Inflammatory macrophage treated with lipopolysaccharide for 4 hours (primary cell): ENCODE measurements at places on chromosomes 6 and 20.

DNA sequence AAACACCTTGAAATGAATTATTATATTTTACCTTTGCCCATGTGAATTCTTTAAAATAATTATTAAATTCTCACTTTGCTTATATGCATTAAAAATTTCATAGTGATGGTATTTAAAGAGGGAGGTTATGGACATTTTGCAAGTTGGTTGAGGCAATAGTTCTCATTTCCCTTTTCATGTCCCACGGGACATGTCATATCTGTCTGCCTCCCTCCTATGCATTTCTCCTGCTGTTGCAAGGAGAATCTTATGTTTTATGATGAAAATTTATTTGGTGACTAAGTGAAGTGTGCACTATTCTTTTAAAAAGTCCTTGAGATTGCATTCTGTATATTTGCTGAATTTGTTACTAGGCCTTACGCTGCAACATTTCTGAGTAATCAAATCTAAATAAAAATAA is 67.2 kb downstream of the UTRN start:
- DNase-seq: peak; percentile 95

- DNase-seq: no peak
Measured at GRCh38 chr6:154187714-154188113, 148.7 kb downstream of the OPRM1 start.

GRCh38 chr6:111710911-111711310 is 105.2 kb upstream of the TRAF3IP2 start:
- DNase-seq: no peak

DNA sequence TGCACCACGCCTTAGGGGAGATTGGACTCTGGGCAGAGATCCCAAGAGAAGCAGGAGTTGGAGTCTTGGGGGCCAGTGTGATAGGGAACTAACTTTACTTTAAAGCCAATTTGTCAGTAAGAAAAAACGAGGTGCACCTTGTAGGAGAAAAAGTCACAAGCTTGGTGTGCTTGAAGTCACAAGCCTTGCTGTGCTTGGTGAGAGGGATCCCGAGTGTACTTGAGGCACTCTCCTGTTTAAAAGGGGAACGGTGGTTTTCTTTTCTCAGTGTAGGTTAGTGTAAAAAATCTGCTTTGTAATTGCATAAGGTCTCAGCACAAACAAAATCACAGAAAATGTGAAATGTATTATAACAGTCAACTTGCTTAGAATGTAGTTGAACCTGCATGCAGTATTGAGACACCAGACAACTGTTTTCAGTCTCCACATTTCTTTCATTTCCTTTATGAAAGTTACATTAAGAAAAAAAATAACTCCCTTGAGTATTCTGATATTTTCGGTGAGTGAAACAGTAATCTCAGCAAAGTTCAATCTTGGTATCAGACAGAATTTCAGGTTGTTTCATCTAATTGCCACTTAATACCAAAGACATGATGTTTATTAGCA is 111.1 kb upstream of the DUSP22 start:
- no peak for DNase-seq

- no peak for DNase-seq
Measured at GRCh38 chr20:44720621-44720996, 5.4 kb downstream of the CCN5 start.

DNA sequence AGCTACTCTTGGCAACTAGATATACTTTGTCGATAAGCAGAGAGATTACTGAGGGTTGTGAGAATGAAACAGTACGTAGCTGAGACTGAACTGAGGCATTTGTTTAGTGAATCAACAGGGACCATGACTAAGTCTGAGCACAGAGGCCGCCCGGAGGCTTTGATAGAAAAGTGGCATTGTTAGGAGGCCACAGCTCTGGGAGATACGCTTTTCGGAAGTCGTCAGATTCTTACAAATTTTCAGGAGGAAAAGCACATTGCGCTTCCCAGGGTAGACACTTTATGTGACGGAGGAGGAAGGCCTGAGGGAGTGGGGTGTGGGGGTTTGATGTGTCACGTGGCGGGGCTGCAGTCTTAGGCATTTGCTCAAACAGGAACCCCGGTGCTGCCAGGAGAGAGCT is 69.4 kb downstream of the PSMG4 start:
- no peak for DNase-seq

- DNase-seq: no peak
Measured at GRCh38 chr20:23120936-23121750, 35.0 kb upstream of the CD93 start.

GRCh38 chr6:86251106-86251505 is 608.4 kb upstream of the SYNCRIP start:
- DNase-seq: no peak

GRCh38 chr6:36669002-36669401 is 9.5 kb upstream of the CDKN1A start:
- no peak for DNase-seq

DNA sequence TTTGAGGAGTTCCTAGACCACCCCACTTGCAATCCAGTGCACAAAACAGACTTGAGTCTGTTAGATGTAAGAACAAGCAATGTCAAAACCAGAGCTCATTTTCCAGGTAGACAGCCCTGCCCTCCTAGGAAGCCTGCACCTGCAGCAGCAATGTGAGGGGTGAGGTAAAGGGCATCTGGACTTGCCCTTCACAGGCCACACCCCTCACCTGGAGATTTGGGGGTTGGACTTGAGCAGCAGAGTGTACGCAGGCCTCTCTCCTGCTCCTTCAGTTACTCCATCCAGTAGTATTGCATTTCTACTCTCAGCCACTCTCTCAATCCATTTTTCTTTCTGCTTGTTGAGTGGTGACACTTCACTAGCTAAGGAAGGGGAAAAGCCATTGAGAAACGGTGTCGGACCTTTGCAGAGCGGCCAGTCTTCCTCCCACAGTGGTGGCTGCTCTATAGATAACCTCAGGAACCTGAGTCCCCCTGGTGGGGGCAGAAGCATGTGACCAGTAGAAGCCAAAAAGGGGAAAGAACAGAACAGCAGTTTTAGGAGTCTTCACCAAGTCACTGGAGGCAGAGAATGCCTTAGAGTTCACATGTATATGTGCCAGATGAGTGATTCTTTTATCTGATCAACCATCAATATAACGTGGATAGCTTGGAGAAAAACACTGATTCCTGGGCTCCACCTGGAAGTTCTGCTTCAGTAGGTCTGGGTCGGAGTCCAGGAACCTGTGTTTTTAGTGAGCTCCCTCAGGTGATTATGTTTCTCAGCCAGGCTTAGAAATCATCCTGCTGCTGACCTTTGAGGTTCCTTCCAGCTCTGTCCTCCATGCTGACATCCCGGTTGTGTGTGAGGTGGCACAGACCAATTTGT is 28.0 kb downstream of the ARFGEF2 start:
- DNase-seq: no peak

- DNase-seq: no peak
Measured at GRCh38 chr6:170083236-170084051, 207.4 kb downstream of the DLL1 start.

DNA sequence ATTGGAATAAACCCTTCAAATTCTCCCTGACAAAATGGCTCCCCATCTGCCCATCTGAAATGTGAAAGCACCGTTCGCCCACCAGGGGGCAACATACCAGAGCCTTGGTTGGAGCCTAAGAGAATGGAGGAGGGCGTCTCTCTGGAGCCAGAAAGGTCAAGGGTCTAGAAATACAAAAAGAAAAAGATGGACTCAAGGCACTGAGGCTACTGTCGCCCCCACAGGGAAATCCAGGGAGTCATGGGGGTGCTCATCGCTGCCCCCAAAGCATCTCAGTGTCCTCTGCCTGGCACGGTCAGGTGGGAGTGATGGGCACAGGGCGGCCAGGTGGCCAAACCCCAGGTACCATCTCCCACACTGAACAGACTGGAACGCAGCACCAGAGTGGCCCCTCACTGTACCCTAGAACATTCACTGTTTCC is 136.3 kb downstream of the ZMYND8 start:
- DNase-seq: peak; percentile 42

DNA sequence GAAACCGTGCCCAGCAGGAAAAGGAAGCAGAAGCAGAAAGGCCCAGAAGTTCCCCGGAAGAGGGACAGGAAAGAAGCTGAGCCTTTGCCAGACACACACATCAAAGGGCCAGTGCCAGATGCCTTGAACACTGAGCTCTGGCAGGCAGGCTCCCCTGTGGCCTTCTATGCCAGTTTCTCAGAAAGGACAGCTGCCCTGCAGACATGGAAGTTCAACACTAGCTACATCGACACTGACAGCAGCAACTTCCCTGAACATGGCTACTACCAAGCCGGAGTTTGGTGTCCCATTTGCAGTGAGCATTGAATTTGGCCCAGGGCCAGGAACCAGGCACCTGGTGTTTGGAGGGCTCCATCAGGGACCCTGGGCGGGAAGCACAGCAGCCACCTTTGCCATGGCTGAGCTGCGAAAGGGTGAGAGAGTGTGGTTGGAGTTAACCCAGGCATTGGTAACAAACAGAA is 8.0 kb upstream of the RAET1E start:
- DNase-seq: no peak

- DNase-seq: no peak
Measured at GRCh38 chr6:116280161-116280932, 617 bp upstream of the TSPYL1 start.

DNA sequence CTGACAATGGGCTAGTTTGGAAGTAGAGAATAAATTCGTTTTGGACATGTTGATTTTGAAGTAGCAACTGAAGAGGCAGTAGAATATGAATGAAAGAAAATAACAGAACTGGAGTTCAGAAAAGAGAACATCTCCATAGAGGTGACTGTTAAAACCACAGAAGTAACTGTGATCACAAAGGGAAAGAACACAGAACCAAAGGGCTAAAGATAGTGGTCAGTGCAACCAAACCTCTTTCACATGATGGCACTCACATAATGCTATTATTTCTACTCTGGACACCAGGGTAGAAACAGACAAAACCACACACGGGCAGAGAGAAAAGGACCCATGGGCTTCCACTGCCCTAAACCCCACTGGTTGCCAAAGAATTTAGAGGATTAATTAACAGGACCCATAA is 58.5 kb downstream of the CDK19 start:
- DNase-seq: no peak

GRCh38 chr6:129494099-129494498 is 215.9 kb downstream of the ARHGAP18 start:
- no peak for DNase-seq

DNA sequence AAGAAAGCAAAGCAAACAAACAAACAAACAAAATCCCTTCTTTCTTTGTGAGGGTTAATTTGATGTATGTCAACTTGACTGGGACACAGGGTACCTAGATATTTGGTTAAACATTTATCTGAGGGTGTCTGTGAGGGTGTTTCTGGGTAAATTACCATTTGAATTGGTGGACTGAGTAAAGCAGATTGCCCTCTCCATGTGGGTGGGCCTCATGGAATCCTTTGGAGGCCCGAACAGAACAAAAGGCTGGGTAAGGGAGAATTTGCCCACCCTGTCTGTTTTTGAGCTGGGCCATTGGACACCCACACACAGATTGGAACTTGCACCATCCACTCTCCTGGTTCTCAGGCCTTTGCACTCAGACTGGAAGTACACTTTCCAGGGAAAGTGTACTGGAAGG is 628.8 kb upstream of the CITED2 start:
- no peak for DNase-seq

DNA sequence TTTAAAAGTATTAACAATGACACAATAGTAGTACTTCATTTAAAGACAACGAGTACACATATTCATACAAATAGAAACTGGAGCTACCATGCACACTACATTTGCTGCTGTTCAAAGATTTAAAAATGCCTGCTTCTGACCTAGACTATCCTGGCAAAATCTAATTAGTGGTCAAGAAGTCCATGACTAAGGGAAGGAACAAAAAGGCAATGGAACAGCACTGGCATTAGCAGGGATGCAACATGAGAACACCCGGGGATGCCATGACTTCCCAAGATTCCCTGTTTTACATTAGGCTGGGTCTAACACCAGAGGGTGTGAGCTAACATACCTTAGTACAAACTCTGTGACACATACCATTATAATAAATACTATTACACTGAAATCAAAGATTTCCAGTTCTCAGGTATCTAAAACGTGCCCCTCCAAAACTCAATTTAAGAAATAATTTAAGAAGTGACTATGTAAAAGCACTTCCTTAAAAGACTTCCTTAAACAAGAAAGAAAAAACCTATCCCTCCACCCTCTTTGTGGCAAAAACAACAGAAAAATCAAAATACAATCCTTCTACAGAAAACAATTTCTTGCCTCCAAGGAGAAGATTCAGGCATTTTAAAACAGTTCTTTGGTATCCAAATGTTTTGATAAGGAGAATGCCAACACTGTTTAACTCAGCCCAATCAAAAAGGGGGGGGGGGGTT is 25.5 kb downstream of the CHD6 start:
- DNase-seq: no peak

DNA sequence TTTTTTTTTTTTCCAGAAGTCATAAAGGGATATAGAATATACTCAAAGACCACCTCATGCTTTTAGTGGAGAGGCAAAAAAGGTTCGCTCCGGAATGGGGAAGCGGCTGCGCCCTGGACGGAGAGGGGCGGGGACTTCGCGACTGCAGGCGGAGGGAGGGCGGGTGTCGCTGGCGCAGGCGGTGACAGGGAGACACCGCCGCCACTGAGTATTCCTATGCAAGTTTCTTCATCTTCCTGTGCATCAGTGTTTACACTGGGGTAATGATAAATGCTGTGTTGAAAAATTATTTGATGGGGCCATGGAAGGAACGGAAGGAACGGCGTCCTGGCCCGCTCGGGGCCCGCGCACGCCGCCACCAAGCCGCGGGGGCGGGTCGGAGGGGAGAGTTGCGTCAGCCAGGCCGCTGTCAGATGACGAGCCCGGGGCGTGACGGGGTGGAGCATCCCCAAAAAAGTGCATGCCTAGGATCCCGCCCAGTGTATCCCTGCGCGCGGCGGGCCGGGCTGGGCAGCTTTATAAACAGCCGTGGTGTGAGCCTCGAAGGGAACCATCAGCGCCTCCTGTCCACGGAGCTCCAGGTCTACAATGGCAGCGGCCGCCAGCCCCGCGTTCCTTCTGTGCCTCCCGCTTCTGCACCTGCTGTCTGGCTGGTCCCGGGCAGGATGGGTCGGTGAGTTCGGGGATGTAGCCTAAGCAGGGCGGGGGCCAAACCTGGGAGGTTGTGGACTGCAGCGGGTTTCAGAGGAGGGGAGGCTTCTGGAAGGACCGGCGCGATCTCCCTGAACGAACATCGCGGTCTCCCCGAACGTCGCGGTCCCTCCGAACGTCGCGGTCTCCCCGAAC is at the start of gene ULBP1:
Gene ULBP1 (plus strand): TSS at position 482 of the 846 bp plus-strand sequence. CDS start 107 bp downstream, at position 589.
- peak; percentile 81 for DNase-seq

GRCh38 chr6:142822383-142822782 is 122.6 kb downstream of the HIVEP2 start:
- DNase-seq: peak; percentile 82

DNA sequence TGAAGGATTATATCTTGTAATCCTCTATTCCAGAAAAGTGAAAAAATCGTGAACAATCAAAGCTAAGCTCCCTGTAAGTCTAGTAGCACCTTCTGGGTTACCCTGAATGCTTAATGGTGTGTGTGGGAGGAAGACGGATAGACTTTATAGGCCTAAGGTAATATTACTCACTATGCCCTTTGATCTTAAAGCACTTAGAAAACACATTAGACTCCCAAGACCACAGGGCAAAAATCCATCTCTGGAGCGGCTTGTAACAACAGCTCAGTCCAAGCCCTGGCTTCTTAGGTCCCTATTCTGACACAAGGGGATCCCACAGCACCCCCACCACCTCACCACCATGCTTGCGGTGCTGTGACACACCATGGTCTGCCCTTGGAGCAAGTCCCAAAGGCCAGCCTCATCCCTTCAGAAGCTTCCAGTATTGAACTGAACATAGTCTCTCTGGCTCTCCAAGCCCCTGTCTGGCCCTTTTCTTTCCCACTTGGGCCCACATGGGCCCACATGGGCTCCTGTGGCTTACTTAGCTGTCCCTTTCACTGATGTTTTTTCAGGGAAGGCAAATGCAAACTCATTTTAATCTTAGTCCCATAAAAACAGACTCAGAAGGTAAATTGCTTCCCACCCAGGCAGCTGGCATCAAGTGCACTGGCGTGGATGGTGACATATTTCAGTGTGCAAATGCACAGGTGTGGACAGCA is 28.3 kb downstream of the C6orf132 start:
- DNase-seq: no peak
